ENCODE measurements at places on chromosomes 1 and 21.

GRCh38 chr1:237258871-237259270, 216.9 kb downstream of the RYR2 start:
- DNase-seq, result no peak

- no peak for DNase-seq
Measured at GRCh38 chr1:41724248-41724647, 194.5 kb downstream of the HIVEP3 start.

DNA sequence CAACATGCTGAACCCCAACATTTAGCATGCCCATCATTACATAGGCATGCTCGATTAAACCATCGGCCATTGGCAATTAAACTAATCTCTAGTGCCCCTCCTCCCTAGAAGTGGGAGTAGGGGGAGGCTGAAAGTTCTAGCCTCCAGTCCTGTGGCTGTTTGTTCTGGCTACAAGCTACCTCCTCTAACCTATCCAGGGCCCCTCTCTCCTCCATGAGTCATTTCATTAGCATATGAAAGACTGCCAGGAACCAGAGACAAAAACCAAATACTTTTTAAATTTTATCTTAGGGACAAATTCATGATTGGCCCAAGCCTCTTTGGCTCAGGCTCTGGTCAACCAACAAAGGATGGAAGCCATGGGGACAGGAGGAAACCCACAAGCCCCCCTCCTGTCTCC, 231.1 kb downstream of the CACNA1E start:
- DNase-seq, result no peak

- no peak for DNase-seq
Measured at GRCh38 chr21:31180256-31181081, 142.2 kb upstream of the KRTAP19-8 start.

Measured in effector CD8-positive, alpha-beta T cell (primary cell).